ENCODE measurements at places on chromosomes 1 and 21. TPM values are rescaled to one million over a fixed set of nuclear protein-coding genes. Genes with fewer than 3 reads are reported as not detected.
A peak's percentile ranks its signal among the peaks of the same experiment; 100 is the strongest.

LAD1 gene
- total RNA-seq = not detected

DNA sequence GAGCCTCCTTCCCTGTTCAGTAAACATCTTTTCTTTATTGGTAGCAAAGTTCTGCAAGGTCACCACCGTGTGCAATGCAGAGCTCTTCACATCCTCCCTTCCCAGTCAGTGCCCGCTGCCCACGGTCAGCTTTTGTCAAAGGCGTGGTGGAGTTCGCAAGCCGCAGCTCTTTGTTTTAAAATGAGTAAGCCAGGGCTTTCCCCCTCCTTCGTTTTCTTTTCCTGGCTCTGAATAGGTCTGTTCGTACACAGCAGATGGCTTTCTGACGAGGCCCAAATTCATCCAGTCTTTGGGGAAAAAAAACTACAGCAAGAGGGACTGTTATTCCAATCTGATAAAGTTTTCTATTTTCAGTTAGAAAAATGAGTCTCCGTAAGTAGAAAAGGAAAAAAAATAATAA is 153.2 kb downstream of the LRIG2 start:
- peaks cover 17% of the 10 kb centered on the region for H3K27me3 ChIP-seq
- no peak overlapping the region for H3K4me3 ChIP-seq
- no peak for DNase-seq

- DNase-seq = no peak
- no peaks in the 10 kb centered on the region for H3K4me1 ChIP-seq
- H3K27me3 ChIP-seq = no peaks in the 10 kb centered on the region
- no peaks in the 10 kb centered on the region for H3K36me3 ChIP-seq
- no peak overlapping the region for H3K27ac ChIP-seq
- H3K4me3 ChIP-seq = no peak overlapping the region
Observed at GRCh38 chr1:95023399-95024043, 49.2 kb downstream of the ALG14 start.

DNA sequence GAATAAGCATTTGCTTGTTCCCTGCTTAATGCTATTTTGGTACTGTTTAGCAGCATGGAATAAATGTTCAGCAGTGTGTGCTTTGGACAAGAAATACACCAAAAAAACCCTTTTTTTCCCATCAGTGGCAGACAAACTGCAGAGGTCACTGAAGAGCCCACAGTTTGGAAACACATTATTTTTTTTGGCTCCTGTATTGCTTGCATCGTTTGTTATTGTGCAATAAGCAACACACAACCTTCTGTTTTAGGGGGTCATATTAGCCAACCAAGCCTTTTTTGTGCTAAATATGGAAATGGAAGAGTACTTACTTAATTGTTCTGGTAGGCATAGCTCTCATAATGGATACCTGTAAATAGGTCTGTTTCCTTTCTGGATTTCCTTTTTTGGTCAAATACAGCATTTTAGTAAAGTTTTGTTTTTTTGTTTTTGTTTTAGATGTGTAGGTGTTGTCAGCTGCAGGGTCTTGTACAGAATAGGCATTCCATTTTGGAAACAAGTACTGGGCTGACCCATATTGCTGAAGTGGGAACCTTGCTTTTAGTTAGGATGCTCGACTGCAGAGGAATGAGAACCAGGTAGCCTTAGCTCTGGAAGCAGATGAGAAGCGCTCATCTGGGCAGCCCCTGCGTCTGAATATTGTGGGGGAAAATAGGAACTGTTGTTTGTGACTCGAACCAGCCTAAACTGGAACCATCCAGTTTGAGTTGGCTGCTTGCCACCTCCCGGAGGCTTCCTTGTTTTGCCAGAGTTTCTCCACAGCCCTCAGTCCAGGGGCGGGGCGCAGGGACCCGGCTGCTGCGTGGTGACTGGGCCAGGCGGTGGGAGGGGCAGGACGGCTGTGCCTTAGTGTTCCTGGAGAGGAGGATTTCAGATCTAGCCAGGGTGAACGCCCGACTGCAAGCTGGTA is 38.4 kb downstream of the SPEN start:
- H3K27me3 ChIP-seq = no peaks in the 10 kb centered on the region
- H3K27ac ChIP-seq = no peak overlapping the region
- no peak for DNase-seq
- peaks cover 32% of the 10 kb centered on the region for H3K4me1 ChIP-seq

DNA sequence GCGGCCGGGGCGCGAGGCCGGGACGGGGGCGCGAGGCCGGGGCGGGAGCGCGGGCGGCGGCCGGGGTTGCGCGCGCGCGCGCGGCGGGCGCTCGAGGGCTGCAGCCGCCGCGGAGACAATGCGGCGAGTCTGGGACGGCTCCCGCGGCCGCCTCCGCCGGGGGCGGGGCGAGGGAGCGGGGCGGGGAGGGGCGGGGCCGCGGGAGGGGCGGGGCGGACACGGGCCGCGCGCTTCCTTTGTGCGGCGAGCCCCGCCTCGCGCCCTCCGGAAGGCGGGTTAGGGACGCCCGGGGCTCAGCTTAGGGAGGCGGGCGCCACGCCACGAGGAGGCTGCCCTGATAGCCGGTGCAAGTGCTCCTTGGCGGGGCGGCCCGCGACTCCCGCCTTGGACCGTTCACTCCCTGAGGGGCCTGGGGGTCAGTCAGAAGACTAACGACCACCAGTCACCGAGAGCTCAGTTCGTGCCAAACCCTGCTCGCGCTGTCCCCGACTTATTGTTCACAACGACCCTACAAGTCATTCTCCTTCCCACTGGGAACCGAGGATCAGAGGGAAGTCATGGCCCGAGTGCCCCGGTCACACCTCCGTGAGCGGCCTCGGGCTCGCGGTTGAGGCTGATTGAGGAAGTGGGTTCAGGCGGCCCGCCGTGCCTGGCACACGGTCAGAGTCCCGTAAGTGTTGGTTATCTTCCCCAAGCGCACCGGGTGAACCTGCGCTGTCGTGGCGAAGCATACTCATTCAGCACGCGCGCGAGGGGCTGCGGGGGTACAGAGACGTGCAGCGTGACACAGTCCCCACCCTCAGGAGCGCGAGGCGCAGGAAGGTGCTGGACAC is 29.1 kb upstream of the A3GALT2 start:
- peak; percentile 79 for DNase-seq
- peaks cover 3% of the 10 kb centered on the region for H3K27me3 ChIP-seq
- peak overlapping the region; percentile 82 for H3K4me3 ChIP-seq
- H3K4me1 ChIP-seq = peaks cover 42% of the 10 kb centered on the region
- peak overlapping the region; percentile 89 for H3K27ac ChIP-seq
- peaks cover 27% of the 10 kb centered on the region for H3K36me3 ChIP-seq

DNA sequence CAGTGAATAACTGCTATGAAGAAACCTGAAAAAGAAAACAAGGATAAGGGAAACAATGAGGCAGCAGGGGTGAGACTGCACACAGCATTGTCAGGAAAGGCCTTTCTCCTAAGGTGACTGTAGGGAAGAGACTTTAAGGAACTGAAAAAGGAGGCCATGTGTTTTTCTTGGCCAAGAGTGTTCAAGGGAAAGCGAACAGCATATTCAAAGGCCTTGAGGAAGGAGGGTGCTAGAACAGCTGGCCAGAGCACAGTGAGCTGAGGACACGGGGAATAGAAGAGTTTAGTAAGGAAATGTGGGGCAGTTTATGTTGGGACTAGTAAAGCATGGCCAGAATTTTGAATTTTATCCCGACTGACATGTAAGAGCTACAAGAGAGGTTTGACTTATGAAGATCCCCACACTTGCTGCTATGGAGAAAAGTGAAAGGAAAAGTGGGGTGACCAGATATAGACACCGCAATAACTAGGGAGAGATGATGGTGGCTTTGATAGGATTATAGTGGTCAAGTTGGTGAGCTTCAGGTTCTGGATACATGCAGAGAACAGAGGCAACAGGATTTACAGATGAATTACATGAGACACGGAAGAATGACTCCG is 1.4 kb downstream of the RWDD2B start:
- H3K4me1 ChIP-seq = peaks cover 17% of the 10 kb centered on the region
- H3K27me3 ChIP-seq = no peaks in the 10 kb centered on the region
- peaks cover 11% of the 10 kb centered on the region for H3K36me3 ChIP-seq
- peak overlapping the region; percentile 85 for H3K4me3 ChIP-seq
